ENCODE measurements at places on chromosomes 4 and X.

GRCh38 chr4:25088093-25088952 lies 57.6 kb upstream of the LGI2 start:
- DNase-seq: no peak

DNA sequence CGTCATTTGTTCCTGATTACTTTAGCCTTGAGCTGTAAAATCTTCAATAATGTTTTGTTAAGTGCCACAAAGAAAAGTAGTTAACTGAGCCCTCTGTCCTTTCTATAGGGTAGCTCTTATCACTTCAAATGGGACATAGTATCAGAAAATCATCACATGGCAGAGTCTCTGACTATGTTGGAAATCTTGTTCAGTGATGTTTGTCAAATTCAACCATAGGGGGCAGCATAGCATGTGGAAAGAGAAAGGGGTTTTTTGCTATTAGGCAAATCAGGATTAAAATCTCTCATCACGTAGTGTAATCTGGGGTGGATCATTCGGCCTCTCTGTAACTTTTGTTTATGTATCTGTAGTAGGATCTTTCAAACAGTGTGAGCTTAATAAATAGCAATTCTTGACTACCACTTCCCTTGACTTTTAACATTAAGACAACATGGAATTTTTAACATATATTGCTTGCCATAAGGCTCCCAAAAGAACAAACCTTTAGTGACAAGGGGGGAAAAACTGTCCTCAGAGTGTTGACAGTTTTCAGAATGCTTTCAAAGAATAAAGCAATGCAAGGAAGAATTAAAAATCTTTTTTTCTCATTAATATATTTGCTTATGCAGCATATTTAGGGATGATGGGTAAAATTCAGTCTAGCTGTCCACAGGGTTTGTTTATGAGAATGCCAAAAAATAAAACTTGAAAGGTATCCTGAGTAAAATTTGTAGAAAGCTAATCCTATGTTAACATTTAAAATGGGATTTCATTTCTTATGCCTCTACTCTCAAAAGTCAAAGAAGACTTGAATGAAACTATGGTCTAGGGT lies 127.2 kb downstream of the FBXW7 start:
- no peak for DNase-seq

GRCh38 chrX:75228854-75229253 lies 45.0 kb upstream of the UPRT start:
- no peak for DNase-seq

- DNase-seq: no peak
Observed at GRCh38 chr4:159015841-159016240, 87.0 kb upstream of the RAPGEF2 start.

DNA sequence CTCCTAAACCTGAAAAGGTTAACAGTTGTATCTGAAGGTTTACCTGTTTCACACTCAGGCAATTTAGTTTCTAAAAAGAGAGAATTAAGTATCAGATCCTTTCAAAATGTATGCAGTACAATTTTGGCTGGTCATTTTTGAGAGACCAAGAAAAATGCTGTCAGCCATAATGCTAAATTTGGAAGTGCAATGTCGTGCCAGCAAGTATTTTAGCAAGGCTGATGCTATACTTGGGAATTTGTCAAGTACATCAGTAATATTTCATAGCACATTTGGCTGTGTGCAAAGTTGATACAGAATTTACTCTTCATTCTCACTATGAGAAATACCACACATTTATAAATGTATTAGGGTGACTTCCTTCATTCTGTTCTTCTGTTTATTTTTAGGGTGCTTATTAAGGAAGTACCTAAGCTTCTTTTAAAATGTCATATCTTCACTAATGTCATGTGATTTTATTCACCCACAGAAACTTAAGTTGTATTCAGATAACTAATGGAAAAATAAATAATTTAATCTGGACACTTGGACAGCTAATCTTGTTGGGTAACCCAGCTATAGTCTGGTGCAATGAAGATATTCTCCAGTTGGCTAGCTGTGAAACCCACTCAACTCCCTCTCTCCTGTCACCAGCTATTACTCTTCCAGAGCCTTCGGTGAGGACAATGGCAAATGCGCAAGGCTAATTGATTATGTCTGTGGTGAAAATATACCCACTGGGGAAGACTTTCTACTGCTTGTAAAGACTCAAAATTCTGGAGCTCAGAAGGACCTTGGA lies 84.2 kb upstream of the TLL1 start:
- no peak for DNase-seq

GRCh38 chrX:151516538-151517187 lies 46.8 kb upstream of the PASD1 start:
- no peak for DNase-seq

DNA sequence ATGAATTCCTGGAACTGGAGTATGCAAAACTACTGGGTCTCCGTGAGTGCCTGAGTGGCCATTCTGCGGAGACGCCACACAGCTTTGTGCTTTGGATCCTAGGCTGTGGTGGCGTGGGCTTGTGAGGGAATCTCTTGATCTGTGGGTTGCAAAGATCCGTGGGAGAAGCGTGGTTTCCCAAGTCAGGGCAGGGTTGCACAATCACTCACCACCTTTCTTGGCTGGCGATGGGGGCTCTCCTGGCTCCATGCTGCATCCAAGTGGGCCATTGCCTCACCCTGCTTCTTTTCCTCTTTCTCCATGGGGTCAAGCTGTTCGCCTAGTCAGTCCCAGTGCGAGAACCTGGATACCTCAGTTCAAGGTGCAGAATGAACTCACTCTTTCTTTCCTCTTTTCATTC lies 62.5 kb downstream of the SLAIN2 start:
- DNase-seq: no peak

DNA sequence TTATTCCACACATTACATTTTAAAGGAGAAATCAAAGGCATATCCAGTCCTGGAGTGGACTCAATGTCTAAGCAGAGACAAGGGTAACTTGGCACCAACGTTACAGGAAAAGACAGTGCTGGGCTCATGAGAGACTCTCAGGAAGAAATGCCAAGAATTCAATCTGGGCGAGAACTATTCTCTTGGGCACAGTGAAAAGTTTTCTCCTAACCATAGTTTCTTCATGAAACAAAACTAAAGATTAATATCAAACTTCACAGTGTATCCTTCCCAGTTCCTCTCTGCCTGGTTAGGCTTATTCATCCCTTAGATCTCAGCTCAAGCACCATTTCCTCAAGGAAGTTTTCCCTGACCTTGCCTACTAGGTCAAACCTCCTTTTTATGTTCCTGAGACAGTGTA lies 109.4 kb upstream of the TLL1 start:
- DNase-seq: no peak

DNA sequence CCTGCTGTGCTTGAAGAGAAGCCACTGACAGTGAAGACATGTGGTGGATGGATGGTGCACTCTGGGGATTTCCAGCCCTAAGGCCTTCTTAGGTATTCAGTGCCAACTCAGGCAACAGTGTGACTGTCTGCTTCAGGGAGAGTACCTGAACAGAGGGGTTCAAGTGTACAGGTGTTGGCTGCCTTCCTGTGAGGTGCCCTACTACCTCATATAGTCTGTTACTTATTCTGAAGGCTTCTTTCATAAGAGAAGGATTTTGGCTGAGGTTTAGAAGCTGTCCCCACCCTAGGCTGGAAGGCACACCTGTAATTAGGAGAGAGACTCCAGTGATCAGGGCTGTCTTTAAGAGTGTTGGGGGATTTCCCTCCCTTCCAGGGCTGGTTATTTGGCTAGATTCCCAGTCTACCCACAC lies 1.8 kb downstream of the FTHL17 start:
- DNase-seq: no peak

GRCh38 chr4:41305476-41305875 lies 48.7 kb downstream of the UCHL1 start:
- no peak for DNase-seq

GRCh38 chr4:37693450-37694190 lies 7.4 kb upstream of the RELL1 start:
- no peak for DNase-seq

DNA sequence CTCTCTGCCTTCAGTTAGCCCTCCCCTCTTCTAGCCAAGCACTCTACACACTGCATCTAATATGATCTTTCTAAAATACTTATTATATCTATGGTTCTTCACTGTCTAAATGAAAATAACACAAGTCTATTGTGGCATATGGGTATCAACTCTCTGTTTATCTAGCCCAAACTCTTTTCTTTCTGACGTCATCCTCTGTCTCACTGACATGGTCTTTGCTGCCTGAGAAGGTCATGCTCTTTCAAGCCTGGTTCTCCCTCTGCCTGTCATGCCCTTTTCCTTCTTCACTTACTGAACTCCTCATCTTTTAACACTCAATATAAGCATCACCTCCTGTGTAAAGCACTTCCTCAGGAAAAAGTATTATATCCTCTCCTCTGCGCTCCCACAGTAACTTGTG lies 672.2 kb upstream of the CT83 start:
- no peak for DNase-seq

GRCh38 chr4:1793496-1793840 lies 375 bp downstream of the FGFR3 start:
- no peak for DNase-seq

GRCh38 chr4:129223945-129224344 lies 128.0 kb downstream of the C4orf33 start:
- no peak for DNase-seq

DNA sequence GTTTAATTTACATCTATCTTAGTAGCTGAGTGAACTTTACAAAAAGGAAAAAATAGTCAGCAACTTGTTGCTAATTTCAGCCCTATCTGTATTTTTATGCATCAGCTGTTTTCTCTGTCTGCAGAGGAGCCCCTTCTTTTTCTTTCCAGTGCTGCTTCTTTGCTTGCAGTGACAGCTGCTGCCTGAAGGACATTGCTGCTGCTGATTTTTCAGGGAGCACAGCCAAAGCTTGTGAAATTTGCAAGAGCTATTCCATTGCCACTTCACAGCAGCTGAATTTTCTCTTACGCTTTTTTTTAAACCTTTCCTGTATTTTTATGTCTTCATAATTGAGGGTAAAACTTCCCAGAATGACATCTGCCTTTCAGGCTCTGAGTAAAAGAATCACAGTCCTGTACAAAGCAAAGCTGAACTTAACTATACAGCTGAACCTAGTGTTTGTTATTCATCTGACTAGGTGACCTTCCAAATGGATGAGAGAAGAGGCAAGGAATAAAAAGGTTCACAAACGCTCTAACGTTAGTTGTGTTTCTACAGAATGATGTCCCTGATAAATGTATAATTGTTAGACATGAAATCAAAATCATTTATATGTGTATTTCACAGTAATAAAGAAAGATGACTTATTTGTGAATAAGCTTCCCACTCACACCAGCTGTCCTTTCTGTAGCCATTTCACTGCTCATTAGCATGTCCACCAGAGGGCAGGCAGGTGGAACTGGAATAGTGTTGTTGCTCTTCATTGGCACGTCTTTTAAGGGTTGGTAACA lies 541.4 kb downstream of the ADGRL3 start:
- DNase-seq: no peak

- no peak for DNase-seq
Observed at GRCh38 chrX:103584596-103584995, 719 bp upstream of the TCEAL4 start.

GRCh38 chrX:17802756-17803155 lies 58.3 kb downstream of the RAI2 start:
- DNase-seq: no peak

GRCh38 chrX:130702867-130703707 lies 199.9 kb downstream of the ENOX2 start:
- no peak for DNase-seq

- DNase-seq: no peak
Observed at GRCh38 chr4:123345137-123345934, 51.3 kb upstream of the SPRY1 start.

All from substantia nigra (tissue), 51 donors.